ENCODE measurements at places on chromosomes 4 and X.
A peak's percentile ranks its signal among the peaks of the same experiment; 100 is the strongest.

- DNase-seq = peak; percentile 62
Measured at GRCh38 chrX:10633722-10634121, 13.3 kb upstream of the MID1 start.

DNA sequence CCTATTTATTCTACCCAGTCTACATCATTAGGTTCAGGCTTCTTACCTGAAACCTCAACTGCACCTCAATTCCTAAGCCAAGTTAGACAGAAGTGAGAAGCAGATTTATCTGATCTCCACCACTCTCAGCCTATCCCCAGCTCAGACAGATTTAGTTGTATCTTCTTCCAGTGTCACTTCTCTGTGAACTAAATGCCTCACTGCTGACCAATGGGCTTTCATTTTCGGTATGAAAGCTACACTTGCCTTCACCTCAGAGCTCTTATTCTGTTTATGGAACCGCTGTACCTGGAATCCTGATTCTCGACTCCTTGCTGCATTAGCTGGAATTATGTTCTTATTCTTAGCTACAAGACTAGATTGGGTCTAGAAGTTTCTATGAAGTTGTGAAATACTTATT, 833.2 kb downstream of the CCSER1 start:
- no peak for DNase-seq

GRCh38 chrX:23664496-23664895, 2.8 kb upstream of the PRDX4 start:
- no peak for DNase-seq

GRCh38 chr4:86496094-86497080, 97.7 kb upstream of the PTPN13 start:
- peak; percentile 60 for DNase-seq

- no peak for DNase-seq
Measured at GRCh38 chr4:84419201-84419600, 79.9 kb downstream of the NKX6-1 start.

- no peak for DNase-seq
Measured at GRCh38 chr4:15651676-15652075, 3.5 kb downstream of the FBXL5 start.

DNA sequence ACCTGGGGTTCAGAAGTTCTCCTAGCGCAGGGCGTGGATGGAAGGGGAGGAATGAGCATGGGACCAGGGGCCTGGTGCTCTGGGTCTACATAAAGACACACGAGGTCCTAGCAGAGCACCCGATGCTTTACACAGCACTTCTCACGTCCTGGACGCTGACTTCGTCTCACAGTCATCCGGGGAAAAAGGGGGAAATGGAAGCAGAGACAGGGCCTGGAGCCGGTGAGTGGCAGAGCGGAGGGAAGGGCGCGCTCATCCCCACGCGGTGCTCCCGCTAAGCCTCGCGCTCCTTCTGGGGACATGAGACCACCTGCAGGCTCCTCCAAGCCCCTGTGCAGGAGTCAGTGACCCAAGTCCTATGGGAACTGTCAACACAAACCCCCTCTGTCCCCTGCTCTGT, 157.7 kb downstream of the AFAP1 start:
- no peak for DNase-seq

GRCh38 chr4:14848229-14848628, 154.1 kb upstream of the CPEB2 start:
- DNase-seq = no peak

DNA sequence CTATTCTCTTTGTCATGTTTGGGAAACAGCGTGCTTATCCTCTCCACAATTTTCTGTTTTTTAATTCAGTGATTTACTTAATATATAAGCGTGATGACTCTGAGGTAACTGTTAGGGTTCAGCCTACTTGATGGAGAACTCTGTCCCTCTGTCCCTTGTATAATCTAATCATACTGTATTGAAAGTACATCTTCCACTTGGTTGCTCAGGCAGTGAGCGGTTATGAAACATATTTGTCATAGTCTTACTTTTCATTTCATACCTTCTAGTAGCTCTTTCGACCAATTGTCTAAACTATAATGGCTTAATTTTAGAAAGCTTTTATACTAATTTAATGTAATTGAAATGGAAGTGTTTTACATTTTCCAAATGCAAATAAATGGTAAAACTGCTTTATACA, 469.0 kb downstream of the TLL1 start:
- no peak for DNase-seq

DNA sequence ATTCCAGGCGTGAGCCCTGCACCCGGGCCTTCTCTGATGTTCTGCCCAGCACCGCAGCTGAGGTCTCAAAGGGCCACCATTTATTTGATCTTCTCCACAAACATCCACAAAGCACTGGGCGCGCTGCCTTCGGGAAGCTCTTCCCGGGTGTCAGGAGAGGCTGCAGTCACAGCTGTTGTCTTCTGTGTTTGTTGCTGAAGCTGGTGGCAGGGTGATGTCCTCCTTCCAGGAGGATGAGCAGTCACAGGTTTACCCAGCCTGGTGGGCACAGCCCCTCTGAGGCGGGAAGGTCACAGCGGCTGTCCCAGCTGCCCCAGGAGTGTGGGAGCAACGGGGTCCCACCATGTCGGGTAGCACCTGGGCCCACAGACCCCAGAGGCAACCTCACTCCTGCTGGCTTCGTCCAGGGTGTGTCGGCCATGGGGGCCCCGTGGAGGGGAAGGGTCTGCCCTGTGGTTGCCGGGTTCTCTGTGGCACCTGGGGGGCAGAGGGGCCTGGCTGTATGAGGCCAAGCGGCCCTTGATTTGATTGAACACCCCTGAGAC, 27.6 kb downstream of the FGFRL1 start:
- DNase-seq = no peak

- DNase-seq = no peak
Measured at GRCh38 chrX:134186362-134187121, 50.4 kb upstream of the CCDC160 start.

DNA sequence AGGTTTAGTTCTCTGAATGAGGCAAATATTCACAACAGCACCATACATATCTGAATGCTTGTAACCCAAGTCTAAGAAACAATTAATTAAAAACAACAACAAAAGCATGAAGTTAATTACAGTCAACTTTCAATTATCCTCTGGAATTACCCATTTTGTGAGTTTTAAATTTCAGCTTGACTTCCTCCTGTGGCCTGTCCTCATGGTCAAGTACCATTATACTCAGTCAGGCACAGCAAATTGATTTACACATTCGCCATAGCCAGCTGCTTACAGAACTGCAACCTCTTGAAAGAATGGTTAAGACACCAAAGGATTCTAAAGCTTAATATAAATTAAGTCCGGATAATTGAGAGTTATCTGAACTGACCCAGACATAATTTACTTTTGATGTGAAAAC, 306.5 kb downstream of the CAMK2D start:
- DNase-seq = no peak

DNA sequence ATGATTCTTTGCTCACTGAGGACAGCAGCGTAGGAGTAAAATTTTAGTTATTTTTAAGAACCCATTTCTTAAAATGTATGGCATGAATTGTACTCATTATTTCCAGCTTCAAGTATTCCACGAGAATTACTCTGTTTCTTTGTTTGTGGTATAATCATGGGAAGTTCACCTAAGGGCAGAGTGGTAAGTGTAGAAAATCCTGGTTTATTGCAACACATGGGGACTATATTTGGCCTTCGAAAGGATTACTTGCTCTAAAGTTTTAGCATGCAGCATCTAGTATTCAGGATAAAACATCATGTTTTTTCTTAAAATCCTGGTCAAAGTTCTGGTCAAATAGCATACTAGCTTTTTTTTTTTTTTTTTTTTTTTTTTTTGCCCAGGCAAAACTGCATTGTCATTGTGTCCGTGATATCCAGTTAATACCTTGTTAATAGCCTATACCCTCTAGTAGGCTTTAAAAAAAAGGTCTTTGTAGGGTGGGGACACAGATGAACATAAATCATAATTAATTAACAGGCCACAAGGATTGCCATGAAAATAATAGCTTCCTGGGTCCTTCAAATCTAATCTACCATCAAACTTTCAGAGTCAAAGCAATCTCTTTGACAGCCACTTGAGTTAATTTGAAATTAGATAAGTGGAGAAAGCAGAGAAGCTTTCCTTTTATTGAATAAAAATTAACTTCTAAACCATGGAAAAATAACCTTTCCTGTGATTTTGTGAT, 44.6 kb upstream of the VEGFC start:
- no peak for DNase-seq

- DNase-seq = no peak
Measured at GRCh38 chr4:48193096-48193836, 59.2 kb upstream of the TXK start.

Data from GM03348 (cell line).